ENCODE measurements at places on chromosomes 16 and 17. TPM values are rescaled to one million over a fixed set of nuclear protein-coding genes. Genes with fewer than 3 reads are reported as not detected.

Gene C1QL1
- total RNA-seq: 1.2 TPM

Gene XYLT1
- total RNA-seq: 14.5 TPM

Gene HOXB6
- not detected for total RNA-seq

Gene HOXB8
- not detected for total RNA-seq

Gene RCVRN
- total RNA-seq: not detected

Gene PRKCB
- 6.7 TPM for total RNA-seq

Gene MILR1
- 6.9 TPM for total RNA-seq

Gene TVP23A
- total RNA-seq: 1.2 TPM

Gene CSNK1D
- total RNA-seq: 72.8 TPM

All from tongue (tissue), 3 donors.